Caco-2 (cell line): ENCODE measurements at places on chromosomes 11 and 22. TPM values are rescaled to one million over a fixed set of nuclear protein-coding genes. Genes with fewer than 3 reads are reported as not detected.

Gene DLG2
- total RNA-seq = 21.5 and 21.6 TPM in 2 replicates

DNA sequence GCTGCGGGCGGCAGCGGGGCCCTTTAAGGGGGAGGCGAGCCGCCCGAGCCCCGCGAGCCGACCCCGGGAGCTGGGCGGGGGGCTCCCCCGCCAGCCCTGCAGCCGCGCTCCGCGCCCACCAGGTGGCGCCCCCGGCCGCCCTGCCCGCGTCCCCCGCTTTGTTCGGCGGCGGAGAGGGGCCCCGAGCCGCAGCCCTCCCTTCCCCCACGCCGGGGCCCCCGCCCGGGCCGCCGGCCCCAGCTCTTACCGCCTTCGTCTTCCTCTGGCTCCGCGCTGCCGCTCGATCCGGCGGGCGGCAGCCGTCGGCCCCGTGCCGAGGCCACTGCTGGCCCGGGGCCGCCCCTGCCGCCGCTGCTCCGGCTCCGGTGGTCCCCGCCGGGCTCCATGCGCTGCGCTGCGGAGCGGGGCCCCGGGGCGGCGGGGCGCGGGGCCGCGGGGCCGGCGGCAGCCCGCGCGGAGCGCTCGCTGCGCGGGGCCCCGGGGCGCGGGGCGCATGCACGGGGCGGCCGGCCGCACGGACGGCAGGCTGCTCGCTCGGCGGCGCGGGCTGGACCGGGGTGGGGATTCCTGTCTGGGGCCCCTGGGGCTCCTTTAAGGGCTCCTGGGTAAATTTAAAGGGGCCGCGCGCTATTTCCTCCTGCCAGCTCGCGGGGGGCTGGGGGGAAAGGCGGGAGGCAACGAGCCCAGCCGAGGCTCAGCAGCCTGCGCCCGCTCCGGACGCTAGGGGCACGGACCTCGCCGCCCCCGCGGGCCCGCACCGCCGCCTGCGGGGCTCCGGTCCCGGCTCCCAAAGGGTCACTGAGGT lies at the start of gene ZFTA:
Gene ZFTA (minus strand): TSS at position 539 of the 805 bp plus-strand sequence. CDS start 153 bp downstream, at position 386.
- peak within 1 kb of the TSS; percentile 77 for H3K4me3 ChIP-seq
- peak; percentile 84 for DNase-seq
- H3K36me3 ChIP-seq = peaks cover 5% of the 10 kb centered on the region
- H3K27ac ChIP-seq = peak within 1 kb of the TSS; percentile 96
- no peaks in the 10 kb centered on the region for H3K27me3 ChIP-seq

GRCh38 chr11:121350314-121351082 lies 57.9 kb downstream of the SC5D start:
- H3K36me3 ChIP-seq = no peaks in the 10 kb centered on the region
- DNase-seq = no peak
- no peak overlapping the region for H3K4me3 ChIP-seq
- no peak overlapping the region for H3K27ac ChIP-seq
- H3K4me1 ChIP-seq = peaks cover 16% of the 10 kb centered on the region

GRCh38 chr11:70500076-70500847 lies 101.9 kb downstream of the CTTN start:
- no peak overlapping the region for H3K4me3 ChIP-seq
- DNase-seq = no peak
- no peaks in the 10 kb centered on the region for H3K27me3 ChIP-seq
- peaks cover 4% of the 10 kb centered on the region for H3K36me3 ChIP-seq
- H3K4me1 ChIP-seq = no peaks in the 10 kb centered on the region

DNA sequence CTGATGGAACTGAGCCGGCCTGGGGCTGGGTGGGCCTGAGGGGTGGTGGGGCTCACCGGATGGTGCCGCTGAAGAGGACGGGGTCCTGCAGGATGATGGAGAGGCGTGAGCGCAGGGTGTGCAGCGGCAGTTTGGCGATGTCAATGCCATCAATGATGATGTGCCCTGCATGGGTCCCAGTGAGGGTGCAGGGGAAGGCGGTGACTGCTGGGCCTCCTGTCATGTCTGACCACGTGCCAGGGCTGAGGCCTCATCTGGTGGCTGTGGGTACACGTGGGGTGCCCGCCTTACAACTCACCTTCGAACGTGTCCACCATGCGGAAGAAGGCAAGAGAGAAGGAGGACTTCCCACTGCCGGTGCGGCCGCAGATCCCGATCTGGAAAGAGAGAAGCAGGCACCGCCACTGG lies 7.1 kb upstream of the KCNJ11 start:
- H3K4me1 ChIP-seq = no peaks in the 10 kb centered on the region
- H3K27me3 ChIP-seq = no peaks in the 10 kb centered on the region; the same call in 1 of the 2 replicates

GRCh38 chr22:47740109-47740805 lies 977.8 kb downstream of the TBC1D22A start:
- H3K27ac ChIP-seq = no peak overlapping the region
- no peaks in the 10 kb centered on the region for H3K4me1 ChIP-seq
- no peaks in the 10 kb centered on the region for H3K27me3 ChIP-seq

Gene MMP13
- not detected in 2 replicates for total RNA-seq

DNA sequence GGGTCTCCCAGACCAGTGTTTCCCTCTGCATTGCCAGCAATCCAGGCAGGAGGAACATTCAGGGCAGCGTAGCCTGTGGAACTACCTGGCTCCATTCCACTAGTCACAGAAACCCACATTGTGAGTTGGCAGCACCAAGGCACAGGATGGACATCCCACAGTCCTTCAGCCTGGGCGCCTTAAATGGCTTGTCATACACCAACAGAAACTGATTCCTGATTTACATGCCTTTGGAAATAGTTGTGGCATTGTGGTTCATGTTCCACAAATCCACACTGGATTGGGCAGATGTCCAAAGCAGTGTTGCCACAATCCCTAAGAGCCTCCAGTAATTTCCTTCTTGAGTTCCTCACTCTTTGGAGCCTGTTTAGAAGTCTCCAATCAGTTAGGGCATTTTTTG lies 225.6 kb downstream of the BLID start:
- H3K4me3 ChIP-seq = no peak overlapping the region
- DNase-seq = no peak
- H3K27ac ChIP-seq = no peak overlapping the region
- H3K36me3 ChIP-seq = no peaks in the 10 kb centered on the region

GRCh38 chr11:17476317-17477083 lies at the start of gene ABCC8:
TSS of gene ABCC8 (minus strand) at chr11:17476845. CDS start at chr11:17476776, 69 bp downstream.
- H3K4me3 ChIP-seq = peak within 1 kb of the TSS; percentile 35
- H3K4me1 ChIP-seq = 0 out of 2 replicates have a peak, but pooled peaks cover 3% of the 10 kb centered on the region
- no peak for DNase-seq

DNA sequence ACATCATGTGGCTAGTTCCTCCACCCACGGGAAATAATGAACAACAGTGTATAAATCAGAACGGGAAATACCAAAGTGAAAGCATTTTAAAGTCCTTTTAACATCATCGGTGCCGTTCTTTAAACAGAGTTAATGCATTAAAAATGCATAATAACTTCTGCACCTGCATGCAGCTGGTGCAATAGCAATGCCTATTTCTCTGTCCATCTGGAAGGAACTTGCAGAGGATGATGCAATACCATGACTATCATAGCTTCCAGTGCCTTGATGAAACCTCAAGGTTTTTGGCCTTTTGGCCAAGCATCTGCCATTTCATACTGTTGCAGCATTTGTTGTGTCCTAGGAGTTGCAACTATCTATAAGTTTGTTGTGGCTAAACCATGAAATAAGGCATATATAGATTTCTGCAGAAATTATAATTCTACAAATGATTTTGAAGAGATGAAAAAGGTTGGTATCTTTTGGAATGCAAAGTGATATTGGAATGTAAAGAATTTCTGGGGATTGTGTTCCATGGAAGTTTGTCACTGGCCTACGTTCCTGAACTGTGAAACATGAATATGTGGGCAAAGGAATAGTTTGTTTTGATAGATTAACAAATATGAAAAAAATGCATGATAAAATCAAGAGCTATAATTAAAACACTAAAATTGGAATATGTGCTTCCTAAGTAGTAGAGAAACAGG lies 9.8 kb upstream of the EIF3F start:
- H3K27ac ChIP-seq = peak overlapping the region; percentile 69
- H3K4me1 ChIP-seq = peaks cover 10% of the 10 kb centered on the region
- DNase-seq = no peak
- H3K4me3 ChIP-seq = no peak overlapping the region

Gene ACTN3
- 0.16 TPM in 1 of 2 replicates, not detected in the other for total RNA-seq

- peaks cover 10% of the 10 kb centered on the region for H3K4me1 ChIP-seq
- no peak overlapping the region for H3K27ac ChIP-seq
- no peak for DNase-seq
These were observed 29.5 kb upstream of the FZD4 start for GRCh38 chr11:86984701-86985100.

Gene OR56A1
- not detected in 2 replicates for total RNA-seq

Gene ACO2
- total RNA-seq = 90.5 and 95.5 TPM in 2 replicates

DNA sequence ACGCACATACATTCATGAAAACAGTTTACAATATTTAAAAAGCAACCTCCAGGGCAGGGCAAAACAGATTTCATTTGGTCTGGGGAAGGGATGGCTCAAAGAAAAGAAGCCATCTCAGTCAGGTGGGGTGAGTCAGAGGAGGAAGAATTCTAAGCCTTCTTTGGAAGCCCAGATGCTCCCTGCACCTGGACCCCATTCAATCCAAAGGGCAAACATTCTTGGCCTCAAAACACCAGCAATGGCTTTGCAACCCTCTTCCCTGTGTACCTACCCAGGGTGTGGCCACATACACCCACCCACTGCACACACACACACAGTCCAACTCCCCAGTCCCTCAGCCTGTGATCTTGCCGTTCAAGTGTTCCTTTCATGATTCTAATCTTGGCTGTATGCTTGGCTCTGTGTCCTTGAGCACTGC lies 2.0 kb downstream of the KCNE3 start:
- H3K4me3 ChIP-seq = no peak overlapping the region
- DNase-seq = peak; percentile 97
- no peaks in the 10 kb centered on the region for H3K27me3 ChIP-seq
- 0 out of 2 replicates have a peak, but pooled peaks cover 8% of the 10 kb centered on the region for H3K36me3 ChIP-seq

DNA sequence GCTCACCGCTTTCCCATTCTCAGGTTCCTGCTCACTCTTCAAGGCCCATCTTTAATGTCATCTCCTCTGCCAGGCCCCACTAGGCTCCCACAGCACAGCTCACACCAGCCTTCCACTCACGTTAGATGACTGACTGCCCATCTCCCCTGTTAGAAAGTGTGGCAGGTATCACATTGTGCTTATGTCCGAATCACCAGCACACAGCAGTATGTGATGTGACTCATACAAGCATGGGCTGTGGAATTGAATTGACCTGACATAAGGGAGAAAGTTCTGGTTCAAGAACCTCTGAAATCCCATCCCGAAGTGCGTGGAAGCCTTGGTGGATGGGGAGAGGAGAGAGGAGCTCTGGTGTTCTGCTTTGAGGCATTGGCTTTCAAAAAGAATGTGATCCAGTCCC lies 6.5 kb downstream of the VSTM5 start:
- H3K27ac ChIP-seq = no peak overlapping the region
- peaks cover 5% of the 10 kb centered on the region; the same call in 1 of the 2 replicates for H3K4me1 ChIP-seq
- H3K4me3 ChIP-seq = no peak overlapping the region
- no peak for DNase-seq

Gene ANKK1
- total RNA-seq = 0.11 and 0.16 TPM in 2 replicates

Gene CRYBB1
- not detected in 2 replicates for total RNA-seq

- DNase-seq = no peak
- no peak overlapping the region for H3K4me3 ChIP-seq
- H3K36me3 ChIP-seq = no peaks in the 10 kb centered on the region
- H3K27me3 ChIP-seq = no peaks in the 10 kb centered on the region
- H3K27ac ChIP-seq = no peak overlapping the region
- no peaks in the 10 kb centered on the region for H3K4me1 ChIP-seq
These were observed 89.3 kb upstream of the OPCML start for GRCh38 chr11:133621611-133622010.

DNA sequence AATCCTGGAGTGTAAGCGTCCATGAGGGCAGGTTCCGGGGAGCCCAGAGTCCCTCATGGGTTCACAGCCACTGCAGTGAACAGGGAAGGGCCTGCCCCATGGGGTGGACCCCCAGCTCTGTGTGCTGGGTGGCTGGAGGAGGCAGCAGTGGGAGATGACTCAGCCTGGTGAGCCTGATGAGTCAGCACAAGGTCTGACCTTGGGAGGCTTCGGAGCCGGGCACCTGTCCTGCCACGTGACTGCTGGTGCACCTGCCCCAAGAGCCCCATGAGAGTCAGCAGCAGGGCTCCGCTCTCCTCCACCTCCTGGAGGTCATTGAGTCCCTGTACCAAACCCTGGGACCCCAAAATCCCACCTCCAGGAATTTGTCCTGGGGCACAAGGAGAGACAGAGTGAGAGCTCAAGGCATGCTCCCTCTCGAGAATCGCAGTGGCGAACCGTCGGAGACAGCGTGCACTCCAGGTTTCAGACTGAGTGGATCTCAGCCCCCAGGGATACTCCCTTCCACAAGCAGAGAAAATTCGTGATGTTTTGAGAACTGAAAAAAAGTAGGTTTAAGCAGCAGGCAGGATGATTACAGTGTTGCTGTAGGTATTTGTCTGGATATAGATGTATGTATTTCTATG lies 1221.7 kb downstream of the BRD1 start:
- H3K27ac ChIP-seq = no peak overlapping the region
- DNase-seq = no peak
- H3K4me3 ChIP-seq = no peak overlapping the region
- no peaks in the 10 kb centered on the region for H3K27me3 ChIP-seq
- no peaks in the 10 kb centered on the region for H3K36me3 ChIP-seq

- no peak overlapping the region for H3K4me3 ChIP-seq
- DNase-seq = no peak
- no peaks in the 10 kb centered on the region for H3K27me3 ChIP-seq
- H3K4me1 ChIP-seq = no peaks in the 10 kb centered on the region
- peaks cover 1% of the 10 kb centered on the region for H3K36me3 ChIP-seq
These were observed 24.6 kb downstream of the PPM1F start for GRCh38 chr22:21928048-21928447.

Gene GUCY1A2
- total RNA-seq = not detected in 2 replicates

Gene THAP7
- 29.1 and 30.6 TPM in 2 replicates for total RNA-seq

Gene PAX6
- total RNA-seq = 0.43 and 0.74 TPM in 2 replicates

- H3K27ac ChIP-seq = no peak overlapping the region
- DNase-seq = no peak
- no peaks in the 10 kb centered on the region; the same call in none of the 2 replicates for H3K4me1 ChIP-seq
- no peaks in the 10 kb centered on the region for H3K36me3 ChIP-seq
These were observed 43.2 kb downstream of the KIAA1671 start for GRCh38 chr22:24995649-24996180.
